ENCODE measurements at places on chromosomes 4 and X.

DNA sequence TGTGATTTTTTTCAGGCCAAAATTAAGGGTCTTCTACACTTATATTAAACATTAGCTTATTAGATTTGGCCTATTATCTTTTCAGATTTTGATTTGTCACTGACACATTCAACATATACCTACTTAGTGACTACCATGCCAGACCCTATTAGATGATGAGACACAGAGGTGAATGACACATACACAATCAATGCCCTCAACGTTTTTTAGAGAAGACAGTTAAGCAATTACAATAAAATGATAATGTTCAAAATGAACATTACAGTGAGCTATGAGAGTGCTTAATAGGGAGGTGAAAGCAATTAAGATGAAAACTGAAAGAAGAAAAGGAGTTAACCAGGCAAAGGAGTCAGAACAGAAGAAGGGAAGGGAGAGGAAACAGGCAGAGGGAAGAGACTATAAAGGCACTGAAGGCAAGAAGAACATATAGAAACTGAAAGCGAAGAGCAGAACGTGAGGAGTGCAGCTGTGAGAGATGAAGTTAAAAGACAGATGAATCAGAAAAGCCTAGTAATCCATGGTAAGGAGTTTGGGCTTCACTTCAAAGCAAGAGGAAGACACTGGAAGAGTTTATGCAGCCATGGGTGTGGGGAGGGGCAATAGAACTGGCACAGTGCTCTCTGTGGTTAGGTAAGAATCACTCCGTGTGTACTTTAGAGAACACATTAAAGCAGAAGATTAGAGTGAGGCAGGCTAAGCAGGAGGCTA is 119.0 kb downstream of the REELD1 start:
- peak; percentile 61 for DNase-seq

GRCh38 chr4:138595731-138596460 is 353.7 kb upstream of the SLC7A11 start:
- no peak for DNase-seq

GRCh38 chr4:173924561-173924960 is 358.9 kb downstream of the FBXO8 start:
- no peak for DNase-seq

- DNase-seq, result peak; percentile 22
Observed at GRCh38 chr4:182010876-182011275, 232.3 kb upstream of the TENM3 start.

DNA sequence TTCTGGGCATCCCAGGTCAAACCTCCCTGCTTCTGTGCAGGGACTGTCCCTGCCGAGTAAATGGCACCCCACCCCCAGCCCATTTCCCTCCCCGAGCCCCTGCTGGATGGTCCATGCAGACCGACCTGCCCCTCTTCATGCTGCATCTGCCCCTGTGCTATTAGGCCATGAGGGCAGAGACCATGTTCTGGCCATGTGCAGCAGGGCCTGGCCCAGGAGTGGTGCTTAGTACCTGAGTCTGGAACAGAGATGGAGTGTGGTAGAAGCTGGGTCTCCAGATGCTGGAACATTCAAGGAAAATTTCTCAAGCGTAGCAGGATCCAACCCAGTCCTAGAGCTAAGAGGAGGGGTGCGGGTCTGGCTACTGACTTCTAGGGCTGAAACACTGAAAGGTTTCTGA is 15.3 kb upstream of the UBA1 start:
- DNase-seq, result no peak

GRCh38 chr4:18063079-18063478 is 41.5 kb upstream of the LCORL start:
- no peak for DNase-seq

DNA sequence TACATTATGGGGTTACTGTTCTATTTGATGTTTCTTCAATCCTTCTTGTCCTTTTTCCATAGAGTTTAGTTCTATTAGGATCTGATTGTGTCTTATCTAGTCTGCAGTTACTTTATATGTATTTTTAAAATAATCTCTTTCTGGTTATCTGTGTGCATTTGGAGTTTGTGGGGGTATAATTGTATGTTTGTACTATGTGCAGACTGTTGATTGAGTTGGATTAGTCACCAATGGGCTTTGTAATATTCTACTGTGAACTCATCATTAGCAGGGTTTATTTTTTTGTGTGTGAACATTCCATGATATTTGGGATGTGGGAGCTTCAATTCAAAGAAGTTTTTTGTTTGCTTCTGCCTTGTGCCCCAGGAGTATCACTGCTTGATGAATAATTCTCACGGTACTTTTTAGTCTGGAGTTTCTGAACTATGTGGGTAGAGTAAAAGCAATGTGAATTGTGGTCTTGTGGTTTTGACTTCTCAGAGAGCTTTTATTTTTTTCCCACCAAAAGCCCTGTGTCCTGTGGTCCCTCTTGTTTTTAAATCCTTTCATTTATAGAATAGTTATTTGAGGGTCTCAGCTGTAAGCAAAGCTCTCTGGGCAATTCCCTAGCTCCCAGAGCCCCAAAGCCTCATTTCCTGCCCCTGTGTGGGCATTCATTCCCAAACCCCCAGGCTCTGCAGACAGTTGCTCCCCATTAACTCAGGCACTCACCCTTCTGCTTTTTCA is 127.8 kb downstream of the PHKA2 start:
- DNase-seq, result no peak

DNA sequence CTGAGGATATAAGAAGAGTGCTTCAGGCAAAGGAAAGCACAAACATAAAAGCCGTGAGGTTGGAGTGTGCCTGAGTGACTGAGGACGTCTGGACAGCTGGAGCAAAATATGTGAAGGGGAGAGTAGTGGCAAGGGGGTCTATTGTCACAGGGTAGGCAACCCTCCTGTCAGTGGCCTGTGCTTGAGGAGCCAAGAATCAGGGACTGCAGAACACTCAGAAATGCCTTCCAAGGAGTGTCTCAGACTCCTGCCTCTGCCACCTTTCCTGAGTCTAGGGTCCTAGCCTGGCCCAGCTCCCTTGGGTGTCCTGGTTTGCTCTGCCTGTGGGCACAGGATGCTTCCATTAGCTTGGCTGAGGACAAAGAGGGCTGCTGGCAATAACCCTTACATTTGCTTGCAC is 152.5 kb upstream of the PJA1 start:
- DNase-seq, result no peak

GRCh38 chrX:107716118-107716684 is 59.4 kb downstream of the TSC22D3 start:
- no peak for DNase-seq

GRCh38 chr4:95910749-95911148 is 70.9 kb downstream of the PDHA2 start:
- DNase-seq, result no peak

DNA sequence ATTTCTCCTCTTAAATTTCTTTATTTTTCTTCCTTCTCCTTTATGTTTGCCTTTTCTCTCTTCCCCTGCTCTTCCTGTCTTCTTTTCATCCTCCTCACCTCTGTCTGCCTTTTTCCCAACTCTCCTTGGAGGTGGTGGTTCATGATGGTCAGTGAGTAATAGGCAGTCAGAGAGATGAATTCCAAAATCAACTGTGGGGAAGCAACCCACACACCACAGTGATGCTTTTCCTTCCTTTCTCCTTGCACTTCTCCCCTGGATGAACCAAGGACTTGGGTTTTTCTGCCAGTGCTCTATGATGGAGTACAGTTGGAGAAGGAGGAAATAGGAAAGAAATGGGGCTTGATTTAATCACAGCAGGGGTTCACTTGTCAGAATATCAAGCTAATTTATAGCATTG is 153.8 kb downstream of the DCK start:
- DNase-seq, result no peak

- DNase-seq, result no peak
Observed at GRCh38 chr4:99507349-99507748, 3.5 kb upstream of the C4orf17 start.

DNA sequence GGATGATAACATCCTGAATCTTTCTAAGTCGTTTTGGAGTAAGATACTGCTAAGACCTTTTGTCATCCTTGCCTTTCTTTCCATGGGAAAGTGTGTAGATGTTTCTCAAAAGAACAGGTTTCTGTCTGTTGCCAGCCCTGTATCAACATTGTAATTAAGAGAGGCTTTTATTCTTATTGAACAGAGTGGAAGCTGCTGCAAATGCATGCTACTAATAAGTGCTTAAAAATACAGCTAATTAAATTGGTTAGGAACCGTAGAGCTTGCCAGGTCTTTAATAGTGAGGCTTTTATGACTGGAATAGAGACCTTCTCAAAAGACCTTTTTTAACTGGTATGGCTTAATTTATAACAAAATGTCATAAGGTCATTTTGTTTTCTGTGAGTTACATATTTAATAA is 34.4 kb downstream of the INTU start:
- no peak for DNase-seq

GRCh38 chr4:11423465-11423864 is 5.2 kb downstream of the HS3ST1 start:
- no peak for DNase-seq

DNA sequence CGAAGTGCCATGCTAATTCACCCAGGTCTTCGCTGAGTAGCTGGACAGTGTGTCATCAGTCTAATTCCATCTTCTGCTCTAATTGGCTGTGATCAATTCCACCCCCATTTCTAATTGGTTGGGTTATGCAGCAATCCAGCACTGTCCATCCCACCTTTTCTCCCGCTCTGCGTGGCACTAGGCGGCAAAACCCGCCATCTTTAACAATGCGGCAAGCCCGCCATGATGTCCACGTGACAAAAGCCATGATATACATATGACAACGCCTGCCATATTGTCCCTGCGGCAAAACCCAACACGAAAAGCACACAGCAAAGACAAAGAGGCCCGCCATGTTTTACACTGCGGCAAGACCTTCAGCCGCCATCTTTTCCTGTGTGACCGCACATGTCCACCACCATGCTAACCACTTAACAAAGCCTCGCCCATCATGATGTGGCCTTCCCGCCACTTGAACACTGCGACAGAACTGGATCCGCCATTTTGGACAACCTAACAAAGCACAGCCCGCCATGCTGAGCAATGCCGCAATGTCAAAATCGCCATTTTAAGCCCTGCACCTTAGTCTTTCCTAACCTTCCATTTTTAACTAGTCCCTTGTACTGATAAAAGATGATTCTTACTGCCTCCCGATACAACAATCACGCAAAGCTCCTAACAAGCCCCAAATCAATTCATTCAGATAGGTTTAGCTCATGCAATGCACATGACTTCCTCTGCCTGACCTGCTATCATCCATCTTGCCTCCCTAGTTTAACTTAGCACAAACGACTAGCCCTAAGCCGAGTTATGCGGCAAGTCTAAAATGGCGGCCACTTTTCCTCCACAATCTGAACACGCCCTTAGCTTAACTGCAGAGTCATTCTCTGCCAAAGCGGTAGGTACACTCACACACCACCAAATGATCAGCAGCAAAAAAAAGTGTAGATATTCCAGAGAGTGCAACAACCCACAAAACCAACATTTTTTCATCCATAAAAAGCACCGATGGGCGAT is 288.3 kb downstream of the CHIC1 start:
- peak; percentile 90 for DNase-seq

GRCh38 chr4:35900286-35901243 is 343.7 kb downstream of the ARAP2 start:
- DNase-seq, result no peak

All from GM04504 (cell line).